ENCODE measurements at places on chromosomes 3 and 15. TPM values are rescaled to one million over a fixed set of nuclear protein-coding genes. Genes with fewer than 3 reads are reported as not detected.

The SERPINI2 gene
- total RNA-seq = not detected

The DNAJA4 gene
- 75.9 TPM for total RNA-seq

DNA sequence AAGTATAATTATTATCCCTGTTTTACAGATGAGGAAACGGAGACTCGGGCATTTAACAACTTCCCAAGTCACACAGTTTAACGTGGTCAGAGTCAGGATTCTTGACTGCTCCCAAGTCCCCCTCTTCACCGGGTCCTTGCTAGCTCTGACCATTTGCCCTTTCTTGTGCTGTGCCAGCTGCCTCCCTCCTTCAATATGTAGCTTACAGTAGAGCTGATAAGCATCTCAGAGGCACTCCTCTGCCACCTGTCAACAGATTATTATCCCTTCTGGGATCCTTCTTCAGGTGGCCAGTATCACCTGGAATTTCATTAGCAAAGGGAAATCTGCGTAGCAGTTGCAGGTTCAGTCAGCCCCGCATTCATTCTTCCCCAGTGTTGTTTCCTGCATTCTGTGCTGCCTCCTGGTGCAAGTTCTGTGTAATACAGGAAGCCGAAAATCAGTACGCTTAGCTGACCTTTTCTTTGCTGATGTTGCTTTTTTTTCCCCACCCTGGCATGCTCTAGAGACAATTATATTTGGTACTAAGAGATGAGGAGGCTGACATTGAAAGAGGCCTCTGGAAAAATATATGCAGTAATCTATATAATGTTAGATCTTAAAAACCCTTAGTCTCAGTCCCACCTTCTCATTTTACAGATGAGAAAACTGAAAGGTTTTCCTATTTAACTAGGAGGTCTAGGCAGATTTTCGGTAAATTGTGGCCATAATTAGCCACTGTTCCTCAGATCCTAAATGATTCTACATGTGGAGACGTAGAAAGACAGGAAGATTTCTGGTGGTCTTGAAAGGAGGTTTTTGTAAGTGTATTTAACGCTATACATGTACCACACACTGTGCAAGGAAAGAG is 24.8 kb downstream of the TMOD2 start:
- peaks cover 3% of the 10 kb centered on the region for H3K36me3 ChIP-seq
- H3K27me3 ChIP-seq = no peaks in the 10 kb centered on the region
- no peak overlapping the region for H3K4me3 ChIP-seq
- H3K27ac ChIP-seq = no peak overlapping the region
- H3K4me1 ChIP-seq = peaks cover 4% of the 10 kb centered on the region

DNA sequence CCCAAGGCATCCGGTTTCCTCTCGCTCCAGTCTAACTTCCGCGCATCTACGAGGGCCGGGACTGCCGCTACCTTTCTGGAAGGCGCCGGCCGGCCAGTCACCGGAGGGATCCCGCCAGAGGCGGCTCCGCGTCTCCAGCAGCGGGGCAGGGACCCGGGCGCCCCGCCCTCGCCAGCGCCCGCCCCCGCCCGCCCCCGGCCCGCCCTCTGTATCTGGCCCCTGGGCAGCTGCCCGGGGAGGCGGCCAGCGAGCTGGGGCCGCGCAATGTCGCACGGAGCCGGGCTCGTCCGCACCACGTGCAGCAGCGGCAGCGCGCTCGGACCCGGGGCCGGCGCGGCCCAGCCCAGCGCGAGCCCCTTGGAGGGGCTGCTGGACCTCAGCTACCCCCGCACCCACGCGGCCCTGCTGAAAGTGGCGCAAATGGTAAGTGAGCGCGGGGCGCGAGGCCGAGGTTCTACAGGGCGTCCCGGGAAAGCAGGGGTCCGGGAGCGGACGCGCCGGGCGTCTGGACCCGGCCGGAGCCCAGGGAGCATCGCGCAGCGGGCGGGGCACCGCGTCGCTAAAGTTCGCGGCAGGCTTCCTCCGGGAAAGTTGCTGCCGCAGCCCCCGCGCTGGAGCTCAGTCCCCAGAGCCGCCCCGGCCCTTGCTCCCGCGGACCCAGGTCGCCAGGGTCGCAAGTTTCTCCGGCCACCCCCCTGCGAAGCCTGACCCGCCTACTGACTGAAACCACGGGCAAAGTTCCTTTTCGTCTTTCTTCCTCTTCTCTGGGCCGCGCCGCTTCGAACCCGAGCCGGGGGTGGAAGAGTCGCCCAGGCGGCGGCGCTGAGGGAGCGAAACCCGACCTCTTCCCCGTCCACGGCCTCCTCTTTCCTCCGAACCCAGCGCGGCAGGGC is at the start of gene CMTM7:
CMTM7 (plus strand) TSS at position 211 of the 893 bp plus-strand sequence; CDS start at position 265, 54 bp downstream.
- peaks cover 24% of the 10 kb centered on the region for H3K36me3 ChIP-seq
- peaks cover 46% of the 10 kb centered on the region for H3K4me1 ChIP-seq
- H3K27ac ChIP-seq = peak within 1 kb of the TSS; percentile 99
- H3K4me3 ChIP-seq = peak within 1 kb of the TSS; percentile 90
- H3K27me3 ChIP-seq = no peaks in the 10 kb centered on the region

DNA sequence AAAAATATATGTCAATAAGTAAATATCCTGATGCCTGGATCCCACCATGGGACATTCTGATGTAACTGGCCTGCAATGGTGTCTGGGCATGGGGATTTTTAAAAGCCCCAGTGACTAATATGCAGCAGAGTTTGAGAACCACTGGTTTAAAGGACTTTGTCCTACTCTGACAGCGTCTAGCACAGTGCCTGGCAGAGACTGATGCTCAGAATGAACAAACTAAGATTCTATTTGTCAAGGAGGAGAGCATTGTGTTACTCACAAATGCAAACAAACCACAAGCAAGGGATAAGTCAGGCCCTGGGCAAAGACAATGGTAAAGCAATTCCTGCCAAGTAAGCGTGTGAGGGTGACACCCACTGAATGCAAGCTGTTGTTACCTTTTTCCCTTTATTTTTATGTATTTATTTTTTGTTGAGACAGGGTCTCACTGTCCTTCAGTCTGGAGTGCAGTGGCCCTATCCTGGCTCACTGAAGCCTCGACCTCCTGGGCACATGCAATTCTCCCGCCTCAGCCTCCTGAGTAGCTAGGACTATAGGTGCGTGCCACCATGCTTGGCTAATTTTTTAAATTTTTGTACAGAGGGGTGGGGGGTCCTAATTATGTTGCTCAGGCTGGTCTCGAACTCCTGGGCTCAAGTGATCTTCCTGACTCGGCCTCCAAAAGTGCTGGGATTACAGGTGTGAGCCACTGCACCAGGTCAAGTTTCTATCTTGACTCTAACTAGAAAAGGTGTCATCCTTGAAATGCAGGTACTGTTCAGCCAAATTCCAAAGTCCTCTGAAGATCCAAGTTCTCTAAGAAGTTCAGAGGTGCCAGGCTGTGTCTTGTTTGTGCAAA is 909 bp upstream of the GPD1L start:
- peak overlapping the region; percentile 94 for H3K4me3 ChIP-seq
- no peaks in the 10 kb centered on the region for H3K27me3 ChIP-seq

DNA sequence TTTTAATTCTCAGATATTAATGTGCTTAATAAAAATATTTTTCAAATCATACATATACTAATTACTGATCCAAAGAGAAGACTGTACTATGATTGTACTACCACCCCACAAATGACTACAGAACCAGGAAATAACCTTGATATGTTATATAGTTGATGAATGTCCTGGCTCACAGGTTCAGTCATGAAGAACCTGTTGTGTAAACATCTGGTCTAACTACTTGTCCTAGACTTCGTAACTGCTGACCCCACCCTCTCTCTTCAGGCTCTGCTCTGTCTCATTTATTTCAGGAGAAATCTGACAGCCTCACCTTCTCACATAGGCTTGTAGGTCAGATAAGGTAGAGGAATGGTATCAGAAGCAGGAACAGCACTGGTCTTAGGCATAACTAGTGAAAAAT is 14.7 kb upstream of the CSTA start:
- no peak overlapping the region for H3K4me3 ChIP-seq
- no peak overlapping the region for H3K27ac ChIP-seq
- H3K36me3 ChIP-seq = no peaks in the 10 kb centered on the region

DNA sequence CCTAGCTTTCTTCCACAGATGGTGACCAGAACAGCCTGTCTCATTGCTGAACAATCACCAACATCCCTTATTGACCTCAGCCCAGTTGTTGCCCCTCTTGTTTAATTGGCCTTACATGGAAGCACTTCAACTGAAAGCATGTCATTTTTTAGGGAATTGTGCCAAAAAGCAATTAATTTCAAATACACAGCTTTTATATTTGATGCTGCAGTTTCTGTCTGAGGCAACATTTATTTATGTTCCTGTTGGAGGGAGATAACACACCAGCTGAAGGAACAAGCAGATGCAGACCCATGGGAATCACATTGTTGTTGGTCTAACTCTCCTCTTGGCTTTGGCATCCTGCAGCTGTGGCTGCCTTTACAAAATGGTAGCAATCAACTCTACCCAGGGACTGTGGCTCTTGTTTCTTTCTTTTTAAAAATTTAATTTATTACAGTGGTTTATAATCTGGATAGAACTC is 498.1 kb upstream of the RGMA start:
- no peak overlapping the region for H3K27ac ChIP-seq
- no peak overlapping the region for H3K4me3 ChIP-seq
- no peaks in the 10 kb centered on the region for H3K4me1 ChIP-seq
- no peak for DNase-seq

DNA sequence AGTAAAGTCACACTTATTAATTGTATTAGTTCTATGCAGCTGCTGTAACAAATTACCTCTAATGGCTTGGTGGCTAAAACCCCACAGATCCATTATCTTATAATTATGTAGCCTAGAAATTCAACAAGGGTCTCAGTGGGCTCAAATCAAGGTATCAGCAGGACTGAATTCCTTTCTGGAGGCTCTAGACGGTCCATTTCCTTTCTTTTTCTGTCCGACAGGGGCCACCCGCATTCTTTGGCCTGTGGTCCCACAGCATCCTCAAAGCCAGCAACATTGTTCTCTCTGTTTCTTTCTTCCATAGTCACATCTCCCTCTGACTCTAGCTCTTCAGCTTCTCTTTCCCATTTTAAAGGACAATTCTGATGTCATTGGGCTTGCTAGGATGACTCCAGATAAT is 276.3 kb upstream of the ZNF717 start:
- H3K27me3 ChIP-seq = no peaks in the 10 kb centered on the region
- no peak for DNase-seq
- H3K4me3 ChIP-seq = no peak overlapping the region
- no peak overlapping the region for H3K27ac ChIP-seq
- no peaks in the 10 kb centered on the region for H3K36me3 ChIP-seq

GRCh38 chr3:73036694-73037591 is 24.5 kb upstream of the EBLN2 start:
- H3K36me3 ChIP-seq = peaks cover 28% of the 10 kb centered on the region
- peak overlapping the region; percentile 49 for H3K27ac ChIP-seq
- DNase-seq = no peak

- peaks cover 8% of the 10 kb centered on the region for H3K27me3 ChIP-seq
- no peaks in the 10 kb centered on the region for H3K36me3 ChIP-seq
- no peak for DNase-seq
- H3K4me3 ChIP-seq = no peak overlapping the region
- H3K4me1 ChIP-seq = peaks cover 14% of the 10 kb centered on the region
Measured at GRCh38 chr15:78992416-78993256, 47.8 kb upstream of the CTSH start.

DNA sequence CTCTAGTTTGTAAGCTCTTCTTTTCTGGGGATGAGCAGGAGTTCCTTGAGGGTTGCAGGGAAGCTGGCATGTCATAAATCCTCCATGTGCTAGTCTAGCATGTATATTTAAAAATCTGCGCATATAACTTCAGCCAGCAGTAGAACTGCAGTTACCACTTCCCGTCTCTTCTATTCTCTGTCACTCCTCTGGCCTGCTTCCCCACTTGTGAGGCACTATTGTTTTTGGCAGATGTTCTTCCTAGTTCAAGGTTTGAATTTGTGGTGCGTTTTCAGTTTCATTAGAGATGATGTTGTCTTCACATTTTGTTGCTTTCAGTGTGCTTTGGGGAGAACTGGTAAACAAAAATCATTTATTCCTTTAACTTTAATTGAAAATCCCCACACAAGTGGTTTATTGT is 169.1 kb upstream of the ZPLD1 start:
- H3K27me3 ChIP-seq = peaks cover 5% of the 10 kb centered on the region
- no peaks in the 10 kb centered on the region for H3K36me3 ChIP-seq
- no peak overlapping the region for H3K27ac ChIP-seq
- H3K4me3 ChIP-seq = no peak overlapping the region
- no peak for DNase-seq
